Activated naive CD4-positive, alpha-beta T cell treated with anti-CD3 and anti-CD28 coated beads, Interleukin-2, amount 50 U/mL, for 72 hours (primary cell): ENCODE measurements at places on chromosomes 1 and 21. TPM values are rescaled to one million over a fixed set of nuclear protein-coding genes. Genes with fewer than 3 reads are reported as not detected.

DPYD gene
- total RNA-seq, result 10.7 TPM

OLIG2 gene
- not detected for total RNA-seq

CELA3B gene
- not detected for total RNA-seq

PCP4L1 gene
- not detected for total RNA-seq

MAP3K7CL gene
- total RNA-seq, result 8.6 TPM

LCA5L gene
- total RNA-seq, result not detected

HNRNPR gene
- 177 TPM for total RNA-seq

E2F2 gene
- 19.3 TPM for total RNA-seq

SSU72 gene
- 121 TPM for total RNA-seq

GPR52 gene
- 2.6 TPM for total RNA-seq

SPRR1A gene
- not detected for total RNA-seq

IRF6 gene
- 1.0 TPM for total RNA-seq

INSRR gene
- total RNA-seq, result 0.07 TPM

MRPL24 gene
- total RNA-seq, result 70.4 TPM
